NCI-H510A treated with DMSO at 0.1 percent for 48 hours (cell line): ENCODE measurements at places on chromosomes 7 and 10.

- DNase-seq, result no peak
Observed at GRCh38 chr10:49620286-49620810, 6.5 kb downstream of the CHAT start.

- DNase-seq, result no peak
Observed at GRCh38 chr10:132551093-132551807, 13.7 kb downstream of the INPP5A start.

GRCh38 chr10:4303045-4303444, 518.0 kb upstream of the KLF6 start:
- DNase-seq, result no peak

DNA sequence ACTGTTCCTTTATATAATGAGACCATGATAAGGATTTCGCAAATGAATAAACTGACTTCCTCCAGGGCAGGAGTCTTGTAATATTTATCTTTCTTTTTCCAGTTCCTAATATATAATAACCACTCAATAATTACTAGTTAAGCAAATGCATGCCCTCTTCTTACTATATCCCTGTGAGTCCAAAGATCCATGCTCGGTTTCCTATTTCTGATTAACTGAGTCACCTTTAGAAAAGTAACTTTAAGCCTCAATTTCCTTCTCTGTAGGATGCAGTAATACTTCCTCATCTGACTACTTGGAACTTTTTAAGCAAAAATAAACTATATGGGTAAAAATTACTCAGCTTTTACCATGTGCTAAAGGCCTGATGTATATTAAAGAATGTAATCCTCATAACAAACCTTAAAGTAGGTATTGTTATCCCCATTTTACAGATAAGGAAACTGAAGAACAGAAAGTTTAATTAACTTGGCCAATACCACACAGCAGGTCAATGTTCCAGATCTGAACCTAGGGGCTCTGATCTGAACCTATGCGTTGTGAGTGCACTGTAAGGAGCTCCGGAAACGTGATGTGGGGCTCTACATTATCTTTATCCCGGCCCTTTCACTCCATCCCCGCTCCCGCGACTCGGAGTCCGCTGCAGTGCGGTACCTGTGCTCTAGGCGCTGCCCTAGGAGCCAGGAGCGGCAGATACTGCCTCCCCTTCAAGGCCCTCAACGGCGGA, 458 bp downstream of the COX15 start:
- DNase-seq, result no peak

GRCh38 chr7:54186336-54186735, 355.8 kb upstream of the VSTM2A start:
- DNase-seq, result no peak

DNA sequence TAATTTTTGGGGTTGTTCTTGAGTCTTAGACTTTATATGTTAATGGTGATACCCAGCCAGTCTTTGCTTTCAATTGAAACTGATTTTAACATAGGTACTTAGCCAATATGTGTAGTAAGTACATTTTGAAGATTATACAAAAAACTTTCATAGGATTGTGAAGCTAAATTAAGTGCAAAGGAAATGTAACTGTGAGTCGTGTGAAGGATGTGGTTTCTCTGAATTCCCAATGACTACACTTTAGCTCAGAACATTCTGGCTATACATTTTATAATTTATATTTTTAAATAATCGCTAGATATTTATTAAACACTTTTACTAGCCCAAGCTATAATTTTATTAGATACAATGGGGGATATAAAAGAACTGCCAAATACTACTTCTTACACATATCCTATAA, 359.3 kb downstream of the PCLO start:
- DNase-seq, result no peak

- no peak for DNase-seq
Observed at GRCh38 chr10:128178302-128178958, 52.2 kb upstream of the MKI67 start.

- no peak for DNase-seq
Observed at GRCh38 chr7:114138587-114138986, 219.8 kb upstream of the PPP1R3A start.

DNA sequence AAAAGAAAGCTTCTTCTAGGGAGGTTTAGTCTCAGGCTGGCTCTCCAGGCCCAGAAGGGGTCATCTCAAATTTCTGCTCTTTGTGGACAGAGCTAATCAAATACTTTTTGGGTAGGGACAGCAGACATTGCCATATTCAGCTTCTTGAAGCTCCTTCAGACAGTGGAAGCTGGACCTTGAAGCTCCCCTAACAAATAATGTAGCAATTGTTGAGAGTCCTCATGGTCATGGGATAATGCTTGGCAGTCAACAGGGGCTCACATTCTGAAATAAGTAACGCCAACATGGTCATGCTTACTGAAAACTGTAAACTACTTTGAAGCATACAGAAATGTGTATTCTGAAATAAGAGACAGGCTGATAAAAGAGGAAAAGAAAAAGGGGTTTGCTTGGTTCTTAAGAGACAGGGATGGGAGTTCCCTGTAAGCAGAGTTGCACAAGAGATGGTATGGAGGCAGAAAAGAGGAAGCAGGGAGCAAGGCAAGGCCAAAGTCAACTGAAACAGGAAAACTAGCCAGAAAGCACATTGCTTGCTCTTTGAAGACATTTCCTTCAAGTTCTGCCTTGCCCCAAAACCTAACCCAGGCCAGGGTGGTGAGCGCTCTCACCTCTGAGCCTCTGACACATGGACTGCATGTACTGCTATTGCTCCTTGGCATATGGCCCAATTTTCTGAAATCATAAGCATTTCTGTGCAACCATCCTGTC, 53.1 kb upstream of the KMT2E start:
- DNase-seq, result no peak

DNA sequence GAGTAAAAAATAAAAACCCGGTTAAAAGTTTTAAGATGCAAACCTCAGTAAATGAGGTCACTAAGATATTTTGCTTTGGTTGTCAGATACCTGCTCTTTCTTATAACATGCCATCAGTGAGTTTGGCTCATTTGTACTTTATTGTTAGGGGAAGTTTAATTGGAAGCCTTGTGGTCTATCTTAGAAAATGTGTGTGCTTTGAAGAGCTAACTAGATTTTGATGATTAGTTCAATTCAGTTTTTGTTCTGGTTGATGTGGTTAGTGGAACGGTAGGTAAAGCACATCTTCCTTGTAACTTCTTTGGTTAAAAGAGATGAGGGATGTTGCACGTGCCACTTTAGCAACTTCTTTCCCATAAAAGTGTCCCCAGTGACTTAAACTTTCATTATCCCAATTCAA, 353.4 kb upstream of the GALNT17 start:
- DNase-seq, result no peak

DNA sequence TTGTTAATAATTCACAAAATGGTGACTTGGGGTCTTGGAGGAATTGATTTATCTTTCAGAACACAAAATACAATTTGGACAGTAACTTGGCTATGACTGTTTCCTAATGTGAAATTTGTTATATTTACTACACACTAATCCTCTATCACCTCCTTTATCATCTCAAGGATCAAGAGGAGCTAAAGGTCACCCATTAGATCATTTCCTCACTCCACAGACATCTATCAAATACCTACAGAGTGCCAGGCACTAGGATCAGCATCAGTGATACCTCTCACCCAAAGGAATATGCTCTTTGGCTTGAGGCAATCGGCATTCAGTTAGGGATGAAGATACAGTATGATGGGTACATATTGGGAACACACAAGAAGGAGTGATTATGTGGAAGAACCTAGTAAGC, 132.1 kb downstream of the INHBA start:
- DNase-seq, result no peak

DNA sequence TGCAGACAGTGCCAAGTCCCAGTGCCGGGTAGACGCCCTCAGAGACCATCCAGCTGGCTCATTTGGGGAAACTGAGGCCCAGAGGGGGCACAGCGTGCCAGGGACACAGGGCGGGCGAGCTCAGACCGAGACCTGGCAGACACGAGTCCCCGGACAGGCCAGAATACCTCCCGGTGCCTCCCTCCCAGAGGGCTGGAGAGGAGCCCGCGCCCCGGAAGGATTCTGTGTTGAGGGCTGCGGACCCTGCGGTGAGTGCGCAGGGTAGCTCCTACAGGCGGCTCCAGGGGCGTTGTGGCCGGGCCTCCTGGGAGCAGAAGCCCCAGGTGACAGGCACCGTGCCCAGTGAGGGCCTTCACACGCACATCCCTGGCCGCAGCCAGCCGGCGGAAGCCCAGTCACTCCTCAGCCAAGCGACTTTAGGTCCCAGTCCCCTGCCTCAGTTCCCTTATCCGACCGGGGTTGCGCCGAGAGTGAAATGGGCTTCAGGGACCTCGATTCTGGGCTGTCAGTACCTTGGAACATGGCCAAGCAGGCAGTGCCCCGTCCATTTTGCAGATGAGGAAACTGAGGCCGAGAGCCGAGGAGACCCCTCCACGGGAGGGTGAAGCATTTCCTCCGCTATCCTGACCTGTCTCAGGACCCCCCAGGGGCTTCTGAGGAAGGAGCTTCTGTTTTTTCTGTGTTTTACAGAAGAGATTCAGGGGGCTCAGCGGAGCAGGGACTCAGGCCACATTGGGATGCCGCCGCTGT, 73.6 kb downstream of the ELFN1 start:
- no peak for DNase-seq

DNA sequence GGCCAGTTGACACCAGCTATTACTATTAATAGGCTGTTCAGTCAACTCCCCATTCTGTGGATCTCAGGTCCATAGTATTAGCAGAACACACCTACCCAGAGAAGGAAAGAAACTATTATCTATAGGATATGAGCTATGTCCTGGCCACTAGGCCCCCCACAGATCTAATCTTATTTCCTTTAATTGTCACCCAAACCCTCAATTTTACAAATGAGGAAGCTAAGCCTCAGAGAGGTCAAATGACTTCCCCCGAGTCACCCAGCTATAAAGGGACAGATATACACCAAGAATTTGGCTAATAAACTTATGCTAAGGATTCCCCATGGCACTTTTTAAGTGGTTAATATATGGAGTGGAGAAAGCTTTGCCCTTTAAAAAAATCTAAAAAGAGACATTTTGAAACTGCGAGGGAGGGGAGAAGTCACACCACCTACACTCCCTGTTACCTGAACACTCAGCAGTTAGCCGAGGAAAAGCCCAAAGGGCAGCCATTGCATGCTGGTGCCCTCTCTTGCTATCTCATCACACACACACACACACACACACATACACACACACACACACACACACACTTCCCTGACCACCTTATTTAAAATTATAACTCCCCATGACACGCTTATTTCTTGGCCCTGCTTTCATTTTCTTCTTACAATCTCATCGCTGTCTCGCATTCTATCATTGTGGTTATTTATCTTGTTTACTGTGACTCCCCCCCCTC, 157.0 kb upstream of the ADO start:
- DNase-seq, result no peak

- no peak for DNase-seq
Observed at GRCh38 chr7:77766801-77767605, 31.2 kb downstream of the TMEM60 start.

DNA sequence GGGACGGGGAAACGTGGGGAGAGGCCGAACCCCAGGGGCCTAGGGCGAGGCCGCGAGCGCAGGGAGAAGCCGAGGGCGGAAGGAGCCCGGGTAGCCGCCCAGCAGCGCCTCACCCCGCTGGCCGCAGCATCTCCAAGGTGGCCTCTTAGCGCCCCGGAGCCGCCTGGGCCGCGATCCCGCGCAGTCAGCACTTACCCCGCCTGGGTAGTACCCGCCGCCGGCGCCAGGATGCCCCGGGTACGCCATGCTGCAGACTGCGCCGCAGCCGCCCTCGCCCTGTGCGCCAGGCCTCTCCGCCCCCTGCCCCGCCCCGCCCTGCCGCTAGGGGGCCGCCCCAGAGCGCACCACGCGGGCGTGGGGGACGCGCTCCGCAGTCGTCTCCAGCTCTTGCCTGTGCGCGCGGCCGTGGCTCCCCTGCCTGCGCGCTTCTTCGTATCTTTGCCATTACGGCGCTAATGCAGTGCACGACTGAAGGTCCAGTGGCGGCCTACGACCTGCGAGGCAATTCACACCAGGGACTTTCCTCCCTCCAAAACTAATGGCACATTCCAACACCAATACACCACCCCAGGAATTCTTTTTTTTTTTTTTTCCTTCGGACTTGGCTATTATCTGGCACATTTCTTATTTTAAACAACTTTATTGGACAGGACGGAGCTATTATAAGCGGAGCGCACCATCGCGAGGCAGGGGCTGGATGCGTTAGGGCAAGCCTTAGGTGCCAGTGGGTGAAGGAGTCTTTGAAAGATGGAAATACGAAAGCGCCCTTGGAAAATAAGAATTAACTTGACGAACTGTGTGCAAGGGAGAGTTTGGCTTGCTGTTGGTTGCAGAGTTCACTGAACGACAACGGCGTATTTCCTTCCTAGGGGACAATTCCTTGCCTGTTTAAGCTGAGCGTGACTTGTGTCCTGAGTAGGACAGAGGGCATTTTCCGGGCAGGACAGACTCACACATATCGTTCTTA, at the start of gene SRI:
TSS of gene SRI (minus strand) at position 258 of the 967 bp plus-strand sequence. CDS start at position 246, 12 bp downstream.
- peak; percentile 50 for DNase-seq

DNA sequence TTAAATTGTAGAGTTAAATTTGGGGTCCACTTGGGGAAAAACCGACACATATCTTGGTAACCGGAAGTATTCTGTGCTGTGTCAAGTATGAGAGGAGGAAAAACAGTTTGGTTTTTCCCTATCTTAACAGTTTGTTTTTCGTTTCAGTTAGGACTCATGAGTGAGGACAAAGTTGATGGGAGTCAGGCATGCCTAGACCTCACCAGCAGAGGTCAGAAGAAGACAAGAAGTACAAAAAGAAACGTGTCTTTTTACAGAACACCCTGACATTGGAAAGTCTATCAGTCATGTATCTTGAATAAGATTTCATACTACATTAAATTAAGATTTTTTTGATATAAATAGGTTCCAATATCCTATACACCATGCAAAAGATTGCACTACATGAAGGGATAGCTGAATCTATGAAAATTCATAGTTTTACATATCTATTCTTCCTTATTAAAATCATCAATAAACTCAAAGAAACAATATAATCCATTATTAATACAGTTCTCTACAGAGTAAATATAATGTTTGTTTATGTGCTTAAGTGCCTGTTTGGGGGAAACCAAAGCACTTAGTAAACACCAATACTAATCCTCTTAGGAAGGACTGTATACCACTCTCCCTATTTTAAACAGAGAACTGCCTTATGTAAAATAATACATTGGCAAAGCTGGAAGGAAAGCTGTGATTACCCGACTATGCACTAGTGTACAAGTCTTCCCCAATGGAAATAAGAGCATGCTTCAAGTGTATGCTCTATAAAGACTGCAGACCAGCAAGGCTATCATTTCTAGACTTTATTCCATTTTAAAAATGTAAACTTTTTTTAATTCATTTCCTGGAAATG, 95.6 kb downstream of the USP6NL start:
- peak; percentile 4 for DNase-seq

- no peak for DNase-seq
Observed at GRCh38 chr7:69539531-69539930, 58.7 kb upstream of the AUTS2 start.
